ENCODE measurements at places on chromosomes 5 and 9. TPM values are rescaled to one million over a fixed set of nuclear protein-coding genes. Genes with fewer than 3 reads are reported as not detected.

Gene PCDHB16
- total RNA-seq = 0.81 TPM

Gene TAL2
- not detected for total RNA-seq

Gene PDE6A
- total RNA-seq = not detected

Gene NPR3
- total RNA-seq = 21.4 TPM

Gene GFI1B
- not detected for total RNA-seq

Gene SLC6A7
- 0.16 TPM for total RNA-seq

Gene FAM221B
- not detected for total RNA-seq

Gene FTMT
- total RNA-seq = not detected

Gene FCN1
- total RNA-seq = not detected

Gene TMEM245
- total RNA-seq = 48.7 TPM

Gene CDC20B
- under 0.01 TPM for total RNA-seq

Gene NDUFS4
- total RNA-seq = 74.3 TPM

Gene DMRTA1
- total RNA-seq = 0.49 TPM

Gene EQTN
- not detected for total RNA-seq

Gene TRAF1
- total RNA-seq = 1.5 TPM

Gene CCDC192
- not detected for total RNA-seq

Gene BAAT
- not detected for total RNA-seq

Gene LHX6
- total RNA-seq = not detected

Gene OR1K1
- total RNA-seq = not detected

Gene NR4A3
- 0.24 TPM for total RNA-seq

Gene WDR38
- not detected for total RNA-seq

Gene ERP44
- 12.6 TPM for total RNA-seq

Gene PCDHGA4
- 8.9 TPM for total RNA-seq

Gene DND1
- 0.24 TPM for total RNA-seq

Gene NFIL3
- 25.2 TPM for total RNA-seq

Data from hair follicle dermal papilla cell (primary cell).